ENCODE measurements at places on chromosomes 13 and 19.

DNA sequence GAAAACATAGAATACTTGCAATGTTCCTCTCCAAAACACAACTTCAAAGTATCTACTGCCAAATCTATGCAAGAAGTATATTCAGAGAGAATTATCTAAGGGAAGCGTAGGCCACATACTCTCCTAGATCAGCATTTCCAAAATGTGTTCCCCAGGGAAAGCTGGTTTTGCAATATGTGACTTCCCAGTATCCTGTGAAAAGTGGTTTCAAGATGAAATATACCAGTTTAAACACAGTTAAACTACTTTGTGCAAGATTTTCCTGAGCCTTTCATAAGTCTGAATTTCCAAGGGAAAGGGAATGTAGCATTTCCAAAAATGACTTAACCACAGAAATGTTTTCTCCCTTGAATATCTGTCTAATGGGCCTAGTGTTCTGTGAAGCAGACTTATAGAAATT lies 7.6 kb downstream of the STARD13 start:
- DNase-seq = no peak

- DNase-seq = no peak
These were observed 233.9 kb downstream of the LMO7 start for GRCh38 chr13:75869981-75870380.

DNA sequence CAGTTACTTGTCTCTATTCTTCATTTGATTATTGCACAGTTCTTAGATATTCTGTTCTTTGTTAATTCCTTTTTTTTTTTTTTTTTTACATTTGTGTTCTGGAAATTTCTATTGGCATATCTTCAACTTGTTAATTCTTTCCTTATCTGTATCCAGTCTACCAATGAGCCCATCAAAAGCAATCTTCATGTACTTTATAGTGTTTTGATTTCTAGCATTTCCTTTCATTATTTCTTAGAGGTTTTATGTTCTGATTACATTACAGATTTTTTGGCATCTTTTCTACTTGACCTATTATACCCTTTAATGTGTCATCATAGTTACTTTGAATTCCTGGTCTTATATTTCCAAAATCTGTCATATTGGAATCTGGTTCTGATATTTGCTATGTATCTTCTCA lies 2194.8 kb downstream of the PCDH9 start:
- DNase-seq = no peak

DNA sequence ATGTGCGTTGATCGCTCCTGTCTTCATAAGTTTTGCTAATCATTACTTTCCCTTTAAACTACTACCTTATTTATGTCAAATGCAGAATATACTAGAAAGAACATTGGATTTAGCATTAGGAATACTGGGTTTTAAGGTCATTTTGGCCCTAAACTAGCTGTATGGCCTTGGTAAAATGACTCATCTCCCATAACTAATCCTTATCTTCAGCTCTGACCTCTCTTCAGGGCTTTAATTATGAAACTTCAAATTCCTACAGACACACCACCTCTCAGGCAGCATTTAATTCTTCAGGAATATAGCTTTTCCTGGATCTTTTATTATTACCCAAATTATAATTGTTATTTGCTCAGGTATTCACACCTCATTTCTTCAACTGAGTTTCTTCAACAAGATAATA lies 121.2 kb downstream of the STARD13 start:
- no peak for DNase-seq

DNA sequence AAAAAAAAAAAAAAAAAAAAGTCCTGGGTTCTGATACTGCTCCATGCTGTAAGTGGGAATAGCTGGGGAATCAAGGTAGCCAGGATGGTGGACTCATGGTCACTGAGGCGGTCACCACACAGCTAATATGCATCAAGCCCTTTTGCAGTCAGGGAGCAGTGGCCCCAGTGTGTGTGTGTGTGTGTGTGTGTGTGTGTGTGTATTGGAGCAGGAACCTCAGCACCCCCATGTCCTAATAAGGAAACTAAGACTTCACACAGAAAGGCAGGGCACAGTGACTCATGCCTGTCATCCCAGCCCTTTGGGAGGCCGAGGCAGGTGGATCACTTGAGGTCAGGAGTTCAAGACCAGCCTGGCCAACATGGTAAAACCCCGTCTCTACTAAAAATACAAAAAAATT lies 12.0 kb downstream of the B3GNT3 start:
- peak; percentile 39 for DNase-seq

DNA sequence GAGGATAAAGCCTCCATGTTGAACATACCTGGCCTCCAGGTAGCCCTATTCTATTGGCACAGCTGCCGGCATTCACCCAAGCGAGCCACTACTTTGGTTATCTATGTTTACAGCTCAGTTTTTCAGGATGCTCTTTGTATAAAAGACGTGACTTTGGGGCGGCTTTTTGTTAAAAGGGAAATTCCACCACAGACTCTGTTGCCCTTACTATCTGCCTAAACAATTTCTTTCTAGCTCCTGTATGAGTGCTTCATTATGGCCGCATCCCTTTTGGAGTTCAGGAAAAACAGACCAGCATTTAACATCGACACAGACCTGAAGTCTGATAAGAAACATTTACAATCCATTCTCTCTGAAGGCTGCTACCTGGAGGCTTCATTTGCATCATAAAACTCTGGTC lies 9.1 kb upstream of the IGSF23 start:
- DNase-seq = no peak

DNA sequence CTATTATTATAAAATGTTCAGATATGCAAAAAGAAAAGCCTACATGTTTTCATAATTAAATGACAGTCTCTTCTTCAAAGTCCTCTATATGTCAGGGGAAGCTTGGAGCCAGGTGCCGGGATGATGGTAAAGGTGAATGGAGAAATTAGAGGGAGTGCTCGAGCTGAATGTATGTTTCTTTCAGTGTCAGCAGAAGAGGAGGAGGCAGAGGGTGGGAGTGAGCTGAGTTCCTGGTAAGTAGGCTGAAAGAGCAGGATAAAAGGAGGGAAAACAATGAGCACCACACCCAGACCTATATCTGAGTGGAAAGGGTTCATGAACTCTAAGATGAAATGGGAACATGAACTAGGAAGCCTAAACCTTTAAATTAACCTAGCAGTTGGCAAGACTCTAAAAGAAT lies 307.6 kb upstream of the NBEA start:
- no peak for DNase-seq

DNA sequence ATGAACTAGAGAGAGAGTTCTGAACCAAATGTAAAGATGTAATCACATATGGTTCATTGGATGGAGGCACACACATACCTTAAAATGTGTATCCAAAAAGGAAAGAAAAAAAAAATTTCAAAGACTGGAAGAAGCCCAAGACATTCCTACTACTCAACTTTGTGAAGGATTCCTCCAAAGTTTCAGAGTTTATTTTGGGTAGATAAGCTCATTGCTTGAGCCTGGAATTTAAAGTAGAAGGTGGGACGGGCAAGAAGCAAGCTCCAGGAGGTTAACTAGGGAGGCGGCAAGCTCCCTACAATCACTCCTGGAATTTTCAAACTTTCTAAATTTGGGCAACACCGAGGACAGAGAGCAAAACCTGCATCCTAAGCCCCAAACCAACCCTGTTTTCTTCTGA lies 1.9 kb downstream of the TSHZ3 start:
- DNase-seq = no peak

GRCh38 chr13:38821770-38822551 lies 135.1 kb downstream of the FREM2 start:
- peak; percentile 12 for DNase-seq

DNA sequence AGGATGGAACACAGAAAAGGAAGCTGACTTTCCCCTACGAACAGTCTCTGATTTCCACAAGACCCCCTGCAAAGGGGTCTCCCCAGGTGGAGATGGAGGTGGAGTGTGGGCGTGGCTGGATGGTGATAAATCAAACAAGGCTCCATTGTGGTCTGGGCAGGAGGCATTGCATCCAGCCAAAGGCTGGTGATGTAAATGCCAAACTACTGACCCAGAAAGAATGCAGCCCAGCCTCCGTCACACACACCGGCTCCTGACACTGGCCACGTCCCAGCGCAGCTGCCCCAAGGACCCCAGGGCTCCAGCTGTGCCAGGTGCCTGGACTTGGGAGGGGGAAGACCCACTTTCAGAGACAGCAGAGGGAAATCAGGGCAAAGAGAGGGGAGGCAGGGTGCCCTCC lies 6.3 kb downstream of the SLC7A1 start:
- DNase-seq = no peak

DNA sequence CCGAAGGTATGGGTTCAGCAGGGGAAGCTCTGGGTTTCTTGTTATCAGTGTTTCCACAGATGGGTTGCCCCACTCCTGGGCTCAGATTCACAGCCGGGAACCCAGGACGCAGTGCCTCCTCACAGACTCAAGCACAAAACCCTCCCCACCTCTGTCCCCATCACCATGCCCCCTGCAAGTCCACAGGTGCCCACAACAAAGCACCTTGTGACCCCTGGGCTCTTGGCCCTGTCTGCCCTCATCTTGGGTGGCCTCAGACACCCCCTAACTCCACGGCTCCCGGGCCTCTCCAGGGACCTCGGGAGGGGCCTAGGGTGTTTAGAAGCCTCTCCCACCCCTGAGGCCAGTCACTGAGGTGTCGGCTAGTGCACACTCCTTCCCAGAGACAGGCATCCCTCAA lies 231.7 kb downstream of the TUBA3C start:
- no peak for DNase-seq

GRCh38 chr13:114093118-114093517 lies 39.3 kb downstream of the RASA3 start:
- DNase-seq = no peak

- DNase-seq = no peak
These were observed 64.7 kb downstream of the TNFRSF19 start for GRCh38 chr13:23634897-23635296.

DNA sequence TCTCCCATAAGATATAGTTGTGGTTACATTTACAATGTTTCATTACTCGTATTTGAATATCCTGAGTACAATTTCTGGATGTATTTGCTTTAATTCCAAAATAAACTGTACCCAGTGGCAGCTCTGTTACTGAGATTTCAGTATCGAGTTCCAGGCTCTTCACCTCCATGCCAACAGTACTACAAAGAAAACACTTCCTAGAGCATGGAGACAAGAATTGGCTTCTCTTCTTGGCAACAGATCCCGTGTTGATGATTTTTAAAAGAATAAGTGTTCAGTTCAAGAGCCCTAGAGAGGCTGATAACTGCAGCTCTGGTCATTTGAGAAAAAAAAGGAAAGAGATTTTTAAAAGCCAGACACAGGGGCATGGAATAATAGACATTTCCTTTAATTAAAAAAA lies 302.8 kb downstream of the EFNB2 start:
- DNase-seq = no peak

- DNase-seq = no peak
These were observed 2.1 kb downstream of the CEBPA start for GRCh38 chr19:33300009-33300893.

GRCh38 chr13:112142401-112142930 lies 75.5 kb downstream of the SOX1 start:
- no peak for DNase-seq

DNA sequence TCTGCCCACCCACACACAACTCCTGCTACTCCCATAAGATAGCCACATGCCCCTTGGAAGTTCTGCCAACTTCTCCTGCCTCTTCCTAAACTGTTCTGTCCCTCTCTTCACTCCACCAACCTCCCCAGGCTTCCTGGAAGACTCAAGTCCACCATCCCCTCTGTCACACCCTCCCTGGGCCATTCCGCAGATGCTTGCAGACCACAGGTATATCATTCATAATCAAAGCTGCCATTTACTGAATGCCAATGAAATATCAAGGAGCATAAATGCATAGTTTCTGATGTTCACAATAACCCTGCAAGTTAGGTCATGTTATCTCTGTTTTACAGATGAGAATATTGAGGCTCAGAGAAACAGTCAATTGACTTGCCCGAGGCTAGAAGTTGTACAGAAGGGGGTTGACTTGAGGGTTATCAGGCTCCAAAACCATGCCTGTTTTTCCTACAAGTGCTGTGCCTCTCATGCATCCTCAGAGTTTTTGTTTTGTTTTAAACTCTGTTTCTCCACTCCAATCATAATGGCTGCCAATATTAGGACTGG lies 135.6 kb downstream of the SLC7A1 start:
- DNase-seq = no peak

GRCh38 chr13:40776681-40777165 lies 5.7 kb upstream of the MRPS31 start:
- DNase-seq = peak; percentile 79

GRCh38 chr19:31275068-31275334 lies 74.2 kb downstream of the TSHZ3 start:
- no peak for DNase-seq

GRCh38 chr13:92807353-92807752 lies 419.3 kb upstream of the GPC6 start:
- DNase-seq = no peak

GRCh38 chr13:98878486-98879126 lies 99.3 kb downstream of the DOCK9 start:
- no peak for DNase-seq

DNA sequence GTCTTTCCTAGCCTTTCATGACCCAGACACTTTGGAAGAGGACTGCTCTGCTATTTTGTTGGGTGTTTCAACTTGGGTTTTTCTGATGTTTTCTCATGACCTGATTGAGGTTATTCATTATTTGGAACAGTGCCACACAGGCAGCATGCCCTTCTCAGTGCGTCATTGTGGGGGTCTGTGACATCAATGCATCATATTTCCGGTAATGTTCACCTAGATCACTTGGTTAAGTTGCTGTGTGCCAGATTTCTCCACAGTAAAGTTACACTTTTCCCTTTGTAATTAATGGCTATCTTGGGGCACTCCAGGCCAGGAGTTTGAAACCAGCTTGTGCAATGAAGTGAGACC lies 124.4 kb downstream of the SIPA1L3 start:
- DNase-seq = no peak

DNA sequence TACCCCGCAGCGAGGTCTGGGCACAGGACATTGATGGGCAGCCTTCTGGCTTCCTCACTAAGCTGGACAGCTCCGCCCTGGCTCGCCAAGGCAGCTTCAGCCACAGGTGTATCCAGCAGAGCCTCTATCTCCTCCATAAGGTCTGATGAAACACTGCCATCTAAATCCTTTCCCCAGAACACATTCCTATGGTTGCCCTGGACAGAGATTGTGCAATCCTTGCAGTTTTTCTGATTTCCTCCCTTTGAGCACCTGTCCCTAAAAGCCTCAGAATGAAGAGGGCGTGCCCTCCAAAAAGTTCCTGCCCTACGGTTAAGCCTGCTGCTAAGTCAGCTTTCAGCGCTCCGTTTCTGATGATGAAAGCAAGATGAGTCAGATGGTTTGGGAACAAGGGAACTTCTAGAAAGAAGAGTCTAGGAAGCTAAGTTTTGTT lies 21.0 kb downstream of the CLEC4M start:
- no peak for DNase-seq

GRCh38 chr19:22882797-22883196 lies 50.7 kb downstream of the ZNF723 start:
- DNase-seq = peak; percentile 3

DNA sequence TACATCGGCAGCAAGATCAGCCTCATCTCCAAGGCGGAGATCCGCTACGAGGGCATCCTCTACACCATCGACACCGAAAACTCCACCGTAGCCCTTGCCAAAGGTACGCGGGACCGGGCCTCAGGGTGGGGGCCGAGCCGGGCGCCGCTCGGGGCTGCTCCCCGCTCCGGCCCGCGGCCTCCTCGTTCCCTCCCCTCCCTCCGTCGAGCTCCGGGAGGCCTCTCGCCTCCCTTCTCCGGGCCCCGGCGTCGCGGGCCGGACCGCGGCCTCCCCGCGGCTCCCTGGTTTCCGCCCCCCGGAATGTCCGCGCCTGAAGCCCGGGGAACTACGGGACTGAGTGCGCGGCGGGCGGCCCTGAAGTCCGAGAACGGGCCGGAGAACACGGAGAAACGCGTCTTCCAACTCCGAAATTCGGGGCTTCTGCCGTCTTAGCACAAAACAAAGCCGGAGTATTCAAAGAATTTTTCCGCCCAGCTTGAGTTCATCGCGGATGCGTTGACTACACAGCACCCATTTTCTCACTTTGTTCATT lies 423 bp downstream of the LSM14A start:
- peak; percentile 33 for DNase-seq

GRCh38 chr13:99335603-99336002 lies 28.4 kb upstream of the GPR183 start:
- peak; percentile 60 for DNase-seq
